Activated CD4-positive, alpha-beta T cell treated with anti-CD3 and anti-CD28 coated beads, Interleukin-2, amount 50 U/mL, for 24 hours (primary cell): ENCODE measurements at places on chromosomes 1 and 21.

DNA sequence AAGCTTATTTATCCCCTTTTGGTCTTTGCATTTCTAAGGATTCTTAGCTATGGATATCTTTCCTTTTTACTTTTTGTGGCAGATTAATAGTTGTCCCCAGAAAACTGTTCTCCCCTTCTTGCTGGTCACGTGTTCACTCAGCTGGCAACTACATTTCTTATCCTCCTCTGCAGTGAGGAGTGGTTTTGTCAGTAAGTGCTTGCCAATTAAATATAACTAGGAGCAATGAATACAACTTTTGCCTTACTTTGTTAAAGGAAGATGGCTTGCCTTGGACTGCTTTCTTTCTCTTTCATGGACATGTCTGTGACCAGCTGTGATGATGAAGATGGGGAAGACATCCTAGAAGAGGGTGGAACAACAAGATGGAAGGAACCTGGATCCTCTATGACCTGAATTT lies 15.6 kb upstream of the ALG14 start:
- DNase-seq = no peak

DNA sequence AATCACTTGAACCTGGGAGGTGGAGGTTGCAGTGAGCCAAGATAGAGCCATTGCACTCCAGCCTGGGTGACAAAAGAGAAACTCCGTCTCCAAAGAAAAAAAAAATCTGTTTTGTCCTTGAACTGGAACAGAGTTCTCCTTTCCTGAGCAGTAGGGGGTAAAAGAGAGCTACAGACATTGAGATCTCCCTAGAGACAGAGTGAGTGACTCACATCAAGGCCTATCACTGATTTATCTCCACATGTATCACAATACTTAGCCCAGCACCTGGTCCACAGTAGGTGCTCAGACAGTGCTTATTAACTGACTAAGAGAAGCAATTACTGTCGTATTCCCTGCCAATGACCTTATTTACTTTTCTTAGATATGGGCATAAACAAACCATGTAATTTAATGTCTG lies 354.1 kb upstream of the C1orf87 start:
- DNase-seq = no peak

GRCh38 chr1:60510162-60510561 lies 436.6 kb upstream of the C1orf87 start:
- no peak for DNase-seq

- DNase-seq = no peak
Measured at GRCh38 chr1:31509124-31510072, 66.9 kb upstream of the TINAGL1 start.

DNA sequence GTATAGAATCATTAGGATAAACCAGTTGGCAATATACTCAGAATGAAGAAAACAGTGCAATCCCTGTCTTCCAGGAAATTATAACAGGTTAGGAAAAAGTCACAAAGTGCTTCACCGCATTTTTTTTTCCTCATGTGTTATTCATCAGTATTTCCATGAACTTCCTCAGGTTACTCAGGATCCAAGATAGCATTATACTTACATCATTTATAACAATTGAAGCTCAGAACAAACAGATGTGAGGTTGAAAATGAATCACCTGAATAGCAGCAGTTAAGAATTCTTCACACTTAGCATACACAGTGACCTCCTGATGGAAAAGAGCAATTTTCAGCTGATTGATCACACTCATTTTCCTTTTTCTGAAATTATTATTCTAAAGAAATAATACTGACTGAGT lies 1040.7 kb upstream of the B3GALT2 start:
- no peak for DNase-seq

DNA sequence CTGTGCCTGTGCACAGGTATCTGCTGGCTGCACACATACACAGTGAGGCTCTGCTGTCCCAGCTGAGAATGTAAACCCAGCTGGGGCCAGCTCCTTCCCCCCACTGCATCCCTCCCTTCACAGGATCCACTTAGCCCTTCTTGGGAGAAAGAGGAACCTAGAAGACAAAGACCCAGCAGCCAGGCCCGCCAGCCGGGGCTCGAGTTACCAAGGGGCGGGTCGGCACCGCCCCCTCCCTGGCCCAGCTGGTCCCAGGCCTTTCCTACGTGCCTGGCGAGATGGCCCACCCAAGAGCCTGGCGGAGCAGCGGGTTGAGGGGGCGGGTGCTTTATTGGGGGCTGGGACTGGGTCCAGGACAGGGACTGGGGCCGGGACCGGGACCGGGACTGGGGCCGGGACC lies 2.1 kb downstream of the SH3BGRL3 start:
- DNase-seq = no peak

DNA sequence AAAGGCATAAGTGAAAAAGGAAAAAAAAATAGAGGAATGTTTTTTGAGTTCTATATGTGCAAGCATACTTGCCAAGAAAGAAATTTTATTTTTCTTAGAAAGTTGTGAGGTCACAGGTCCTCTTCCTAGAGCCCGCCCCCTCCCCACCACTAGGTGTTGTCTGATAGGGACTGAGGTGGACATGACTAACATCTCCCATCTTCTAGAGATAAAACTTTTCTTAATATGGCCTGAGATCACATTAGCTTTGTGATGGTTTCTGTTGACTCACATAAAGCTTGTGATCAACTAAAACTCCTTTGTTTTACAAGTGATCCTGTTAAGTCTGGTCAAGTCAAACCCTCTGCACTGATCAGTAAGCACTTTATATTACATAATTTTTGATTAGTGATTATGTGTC lies 33.4 kb upstream of the CITED4 start:
- DNase-seq = no peak

GRCh38 chr1:228884615-228885566 lies 149.6 kb downstream of the RHOU start:
- no peak for DNase-seq

- no peak for DNase-seq
Measured at GRCh38 chr1:60229821-60230220, 156.3 kb upstream of the C1orf87 start.

DNA sequence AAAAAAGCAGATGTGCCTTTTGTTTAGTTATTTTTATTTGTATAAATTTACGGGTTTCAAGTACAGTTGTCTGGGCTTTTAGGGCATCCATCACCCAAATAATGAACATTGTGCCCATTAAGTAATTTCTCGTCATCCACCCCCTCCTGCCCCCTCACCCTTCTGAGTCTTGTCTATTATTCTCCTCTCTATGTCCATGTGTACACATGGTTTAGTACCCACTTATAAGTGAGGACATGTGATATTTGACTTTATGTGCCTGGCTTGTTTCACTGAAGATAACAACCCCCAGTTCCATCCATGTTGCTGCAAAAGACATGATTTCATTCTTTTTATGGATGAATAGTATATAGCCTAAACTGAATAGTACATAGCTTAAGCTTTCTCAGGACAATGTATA lies 189.2 kb downstream of the ZP4 start:
- DNase-seq = no peak

- no peak for DNase-seq
Measured at GRCh38 chr1:108716437-108717230, 3.9 kb downstream of the FNDC7 start.

DNA sequence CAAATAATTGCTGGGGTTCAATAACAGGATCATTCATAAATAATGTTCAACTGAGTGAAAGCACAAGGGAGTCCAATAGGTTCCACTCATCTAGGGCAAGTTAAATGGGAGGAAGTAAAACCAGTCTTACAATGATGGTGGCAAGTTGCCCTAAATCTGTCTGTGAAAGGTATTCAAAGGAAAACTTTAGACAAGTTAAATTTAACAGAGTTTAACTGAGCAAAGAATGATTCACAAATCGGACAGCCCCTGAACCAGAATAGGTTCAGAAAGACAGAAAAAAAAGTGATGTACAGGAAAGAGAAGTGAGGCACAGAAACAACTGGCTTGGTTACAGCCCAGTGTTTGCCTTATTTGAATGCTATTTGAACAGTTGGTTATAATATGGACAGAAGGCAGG lies 183.5 kb upstream of the ADGRL4 start:
- no peak for DNase-seq

- DNase-seq = no peak
Measured at GRCh38 chr21:40622531-40622930, 224.4 kb downstream of the DSCAM start.

- DNase-seq = no peak
Measured at GRCh38 chr1:116711263-116711840, 42.9 kb upstream of the CD2 start.

- DNase-seq = no peak
Measured at GRCh38 chr21:31253684-31254083, 90.4 kb downstream of the TIAM1 start.

GRCh38 chr1:103218821-103219220 lies 110.5 kb upstream of the COL11A1 start:
- no peak for DNase-seq

DNA sequence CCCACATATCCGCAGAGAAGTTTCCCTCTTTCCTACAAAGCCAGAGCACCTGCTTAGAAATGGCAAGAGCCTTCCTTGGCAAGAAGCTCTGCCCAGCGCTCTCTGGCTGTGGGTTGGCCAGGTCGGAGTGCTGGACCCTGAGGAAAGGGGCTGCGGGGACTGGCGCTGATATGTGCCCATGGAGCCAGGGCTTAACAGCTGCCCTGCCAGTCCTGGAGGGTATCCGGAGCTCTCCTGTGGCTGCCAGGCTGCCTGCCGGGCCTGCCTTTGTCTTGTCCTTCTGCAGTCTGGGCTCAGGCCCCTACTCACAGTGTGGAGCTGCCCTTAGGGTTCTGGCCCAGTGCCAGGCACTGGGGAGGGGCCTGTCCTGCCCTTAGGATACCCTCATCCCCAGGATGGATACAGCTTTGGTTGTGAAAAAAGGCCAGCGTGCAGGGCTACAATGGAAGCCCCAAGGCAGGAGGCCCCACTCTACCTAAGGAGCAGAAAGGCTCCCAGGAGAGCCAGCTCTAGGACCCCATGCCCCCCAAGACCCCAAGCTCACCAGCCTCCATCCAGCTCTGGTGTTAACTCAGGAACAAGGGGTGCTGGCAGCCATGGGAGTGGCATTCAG lies 43.4 kb downstream of the KIAA1614 start:
- DNase-seq = no peak

GRCh38 chr1:58922302-58923089 lies 138.6 kb upstream of the JUN start:
- DNase-seq = no peak

- DNase-seq = no peak
Measured at GRCh38 chr21:15947677-15948076, 217.9 kb downstream of the USP25 start.

- no peak for DNase-seq
Measured at GRCh38 chr1:179761296-179761695, 18.2 kb downstream of the FAM163A start.

- DNase-seq = no peak
Measured at GRCh38 chr1:108617008-108617723, 43.7 kb downstream of the HENMT1 start.

- DNase-seq = no peak
Measured at GRCh38 chr1:44717653-44718052, 13.3 kb downstream of the RNU5D-1 start.

GRCh38 chr21:24217151-24217550 lies 1390.1 kb downstream of the MRPL39 start:
- no peak for DNase-seq

GRCh38 chr1:150006881-150007421 lies 3.6 kb downstream of the OTUD7B start:
- DNase-seq = no peak

DNA sequence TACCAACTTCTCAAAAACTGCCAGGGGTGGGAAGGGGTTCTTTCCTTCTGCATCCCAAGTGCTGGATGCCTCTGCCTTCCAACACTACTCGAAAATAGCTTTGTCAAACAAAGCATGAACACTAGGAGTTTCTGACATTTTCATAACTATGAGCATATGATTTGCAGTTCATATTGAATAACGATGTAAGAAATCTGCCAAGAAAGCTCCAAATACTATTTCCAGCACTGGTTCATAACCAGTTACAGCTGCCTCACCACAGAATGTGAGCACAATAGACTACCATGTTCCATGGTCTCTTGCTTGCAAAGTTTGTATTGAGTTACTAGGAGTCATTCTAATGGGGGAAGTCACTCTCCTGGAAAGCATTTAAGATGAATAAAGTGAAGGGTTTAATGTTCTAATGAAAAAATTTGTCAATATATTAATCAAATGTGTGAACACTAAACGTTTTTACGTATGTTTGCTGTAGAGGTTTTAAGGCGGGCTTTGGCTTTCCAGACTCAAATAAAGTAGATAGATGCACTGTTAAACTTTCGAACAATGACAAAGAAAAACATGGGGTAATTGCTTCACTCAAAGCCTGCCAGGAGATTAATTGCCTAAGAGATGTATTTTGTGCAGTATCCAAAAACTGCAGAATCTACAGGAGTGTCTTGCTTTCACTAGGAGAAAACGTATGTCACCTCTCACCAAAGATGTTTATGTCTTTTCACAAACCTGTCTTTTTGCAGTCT lies 78.6 kb upstream of the UBE2U start:
- DNase-seq = no peak

- no peak for DNase-seq
Measured at GRCh38 chr1:208174731-208175507, 69.3 kb downstream of the PLXNA2 start.

DNA sequence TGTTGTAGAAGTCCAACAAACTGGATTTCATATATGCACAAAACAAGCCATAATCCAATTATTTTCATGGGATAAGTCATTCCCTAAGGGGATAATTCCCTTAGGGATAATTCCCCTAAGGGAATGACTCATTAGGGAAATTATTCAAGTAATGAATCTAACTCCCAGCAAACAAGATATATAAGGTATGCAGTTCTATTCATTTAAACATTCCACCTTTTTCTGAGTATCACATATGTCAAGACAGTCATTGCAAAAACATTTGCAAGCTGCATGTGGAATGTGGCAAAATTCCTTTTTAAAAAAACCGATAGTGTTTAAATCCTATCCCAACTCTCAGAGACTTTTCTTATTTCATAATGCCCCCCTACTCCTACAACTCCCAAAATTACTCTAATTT lies 131.2 kb downstream of the AKT3 start:
- no peak for DNase-seq

DNA sequence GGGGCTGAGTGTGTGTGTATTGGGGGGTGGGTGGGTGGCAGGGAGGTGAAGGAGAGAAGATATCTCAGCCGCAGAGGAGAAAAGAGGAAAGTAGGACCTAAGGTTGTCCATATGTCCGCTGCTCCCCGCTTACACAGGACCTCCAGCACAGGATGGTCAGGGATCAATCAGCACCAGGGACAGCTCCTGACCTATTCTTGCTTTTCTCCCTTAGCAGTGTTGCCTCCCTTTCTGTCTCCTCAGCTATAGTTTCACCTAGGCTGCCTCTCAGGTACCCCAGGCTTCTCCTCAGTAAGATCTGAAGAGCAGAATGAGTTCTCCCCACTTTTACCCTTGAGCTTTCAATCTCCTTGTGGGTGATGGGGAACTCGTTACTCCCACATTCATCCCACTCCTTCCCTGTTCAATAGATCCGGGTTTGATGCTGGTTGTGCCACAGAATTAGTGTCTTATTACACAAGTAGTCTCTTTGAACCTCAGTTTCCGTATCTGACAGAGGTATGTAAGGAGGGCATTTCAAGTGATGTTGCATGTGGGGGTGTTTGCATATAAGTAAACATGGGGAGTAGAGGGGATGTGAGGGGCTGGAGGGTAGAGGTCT lies 1.4 kb upstream of the DPH2 start:
- DNase-seq = no peak

- no peak for DNase-seq
Measured at GRCh38 chr1:168312718-168313604, 32.3 kb downstream of the TBX19 start.
